ENCODE measurements at places on chromosomes 2 and 18.

DNA sequence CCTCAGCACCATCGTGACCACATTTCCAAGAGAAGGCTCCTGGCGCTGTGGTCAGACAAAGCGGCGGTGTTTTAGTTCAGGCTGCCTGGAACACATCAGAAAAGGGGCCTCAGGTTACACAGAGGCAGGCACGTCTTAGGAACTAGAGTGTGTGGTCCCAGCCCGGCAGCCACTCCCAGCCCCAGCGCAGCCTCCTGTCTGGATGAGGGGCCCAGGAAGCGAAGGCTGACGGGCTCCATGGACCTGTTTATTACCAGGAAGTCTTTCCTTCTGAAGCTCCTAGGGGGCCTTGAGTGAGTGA, 10.0 kb upstream of the GPR55 start:
- no peak for DNase-seq

- DNase-seq, result no peak
Measured at GRCh38 chr2:236796236-236796635, 226.6 kb downstream of the ACKR3 start.

DNA sequence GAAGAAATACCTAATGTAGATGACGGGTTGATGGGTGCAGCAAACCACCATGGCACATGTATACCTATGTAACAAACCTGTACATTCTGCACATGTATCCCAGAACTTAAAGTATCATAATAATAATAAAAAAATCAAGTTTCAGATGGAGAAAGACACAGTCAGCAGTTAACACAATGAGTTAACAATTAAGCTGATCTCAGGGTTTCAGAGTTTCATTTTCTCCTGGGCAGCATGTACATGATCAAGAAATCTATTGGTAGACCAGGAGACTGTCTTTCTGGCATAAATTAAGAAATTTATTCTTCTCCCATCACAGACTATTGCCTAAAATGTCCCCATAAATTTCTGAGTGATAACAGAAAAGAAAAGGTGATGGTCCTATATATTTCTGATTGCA, 155.3 kb downstream of the RAD51AP2 start:
- no peak for DNase-seq

- no peak for DNase-seq
Measured at GRCh38 chr18:80232710-80233109, 14.6 kb downstream of the PARD6G start.

GRCh38 chr2:12169721-12170120, 423.3 kb downstream of the LPIN1 start:
- no peak for DNase-seq

DNA sequence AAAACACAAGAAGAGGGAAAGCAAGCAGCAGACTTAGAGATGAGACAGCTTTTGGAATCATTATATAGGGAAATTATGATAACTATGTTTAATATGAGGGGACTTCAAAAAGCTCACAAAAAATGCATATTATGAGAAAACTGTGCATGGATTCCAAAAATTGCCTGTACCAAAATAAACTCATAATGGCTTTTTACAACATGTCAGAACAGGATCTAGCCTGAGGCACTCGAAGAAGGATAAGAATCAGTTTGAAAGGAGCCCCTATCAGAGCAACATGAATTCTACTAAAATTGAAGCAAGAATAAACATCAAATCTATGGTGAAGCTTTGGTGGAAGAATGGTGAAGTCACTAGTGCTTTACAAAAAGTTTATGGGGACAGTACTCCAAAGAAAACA, 187.4 kb downstream of the RDH14 start:
- no peak for DNase-seq

DNA sequence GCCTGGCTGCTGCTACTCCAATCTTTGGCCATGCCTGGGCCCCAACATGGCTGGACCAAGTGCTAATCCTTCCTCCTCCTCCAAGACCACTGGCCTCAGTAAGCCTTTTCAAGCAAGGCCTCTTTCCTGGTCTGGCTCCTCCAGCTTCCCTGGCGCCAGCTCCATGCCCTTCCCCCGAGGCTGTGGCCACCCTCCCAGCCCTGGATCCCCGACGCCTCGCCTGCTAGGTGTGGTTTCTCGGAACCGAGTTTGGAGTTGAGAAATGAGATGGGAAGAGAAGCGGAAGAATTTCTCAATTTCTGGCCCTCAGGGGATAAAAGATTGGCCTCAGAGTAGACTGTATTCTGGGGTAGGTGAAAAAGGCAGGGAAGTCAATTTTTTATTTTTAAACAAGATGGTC, 46.4 kb downstream of the ADCY3 start:
- no peak for DNase-seq

DNA sequence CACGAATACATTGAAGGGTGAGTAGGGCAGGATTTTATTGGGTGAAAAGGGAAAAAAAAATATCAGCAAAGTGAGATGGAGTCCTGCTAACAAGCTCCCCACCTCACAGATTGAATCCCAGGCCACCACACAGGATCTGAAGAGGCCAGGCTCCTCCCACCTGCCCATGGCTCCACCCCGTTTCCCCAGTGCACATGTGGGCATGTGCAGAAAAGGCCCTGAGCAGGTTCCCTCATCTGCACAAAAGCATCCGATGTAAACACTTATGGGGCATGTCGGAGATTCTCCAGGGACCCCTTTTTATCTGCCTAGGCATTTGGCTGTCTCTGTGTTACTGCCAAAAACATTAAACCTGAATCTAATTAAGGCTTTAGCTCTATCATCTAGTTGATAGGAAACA, 35.2 kb downstream of the SKA1 start:
- DNase-seq, result no peak

DNA sequence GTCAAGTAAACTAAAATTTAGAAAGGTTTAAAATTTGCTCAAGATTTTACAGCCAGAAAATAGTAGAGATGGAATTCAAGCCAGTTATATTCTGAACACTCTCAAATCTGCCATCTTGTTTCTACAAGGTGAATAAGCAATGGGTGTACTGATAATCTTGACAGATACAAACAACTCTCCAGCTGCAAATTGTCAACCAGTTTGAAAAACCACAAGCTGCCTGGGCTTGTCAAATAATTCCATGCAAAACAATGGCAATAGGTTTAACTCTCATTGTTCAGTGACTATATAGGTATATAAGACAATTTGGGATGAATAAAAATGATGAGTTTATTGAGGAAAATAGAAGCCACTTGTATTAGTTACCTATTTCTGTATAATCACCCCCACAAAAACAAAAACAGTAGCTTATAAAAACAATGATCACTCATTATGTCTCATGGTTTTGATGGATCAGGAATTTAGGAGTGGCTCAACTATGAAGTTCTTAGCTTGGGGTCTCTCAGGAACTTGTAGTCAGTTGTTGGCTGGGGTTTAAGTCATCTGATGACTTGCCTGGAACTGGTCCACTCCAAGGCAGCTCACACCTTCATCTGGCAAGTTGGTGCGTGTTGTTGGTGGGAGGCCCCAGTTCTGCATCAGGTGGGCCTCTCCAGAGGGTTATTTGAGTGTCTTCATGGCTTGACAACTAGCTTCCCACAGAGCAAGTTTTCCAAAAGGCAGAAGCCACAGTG, 12.6 kb upstream of the EVA1A start:
- DNase-seq, result no peak

DNA sequence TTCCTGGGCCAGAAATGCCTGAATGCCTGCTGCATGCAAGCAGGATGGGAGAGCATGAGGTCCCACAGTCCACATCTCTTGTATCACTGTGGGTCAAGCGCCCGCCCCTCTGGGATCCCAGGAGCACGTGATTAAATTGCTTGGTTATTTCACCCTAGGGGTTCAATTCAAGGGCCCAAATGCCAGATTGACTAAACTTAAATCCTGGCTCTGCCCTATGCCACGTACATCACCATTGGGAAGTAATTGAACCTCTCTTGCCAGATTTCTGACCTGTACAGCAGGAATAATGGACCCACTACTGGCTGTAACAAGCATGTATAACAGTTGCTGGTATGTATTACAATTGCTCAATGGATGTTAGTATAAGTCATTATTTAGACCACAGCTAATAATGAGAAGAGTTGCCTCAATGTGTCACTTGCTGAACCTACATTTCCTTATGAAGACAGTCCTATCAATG, 19.9 kb downstream of the FHL2 start:
- DNase-seq, result no peak

DNA sequence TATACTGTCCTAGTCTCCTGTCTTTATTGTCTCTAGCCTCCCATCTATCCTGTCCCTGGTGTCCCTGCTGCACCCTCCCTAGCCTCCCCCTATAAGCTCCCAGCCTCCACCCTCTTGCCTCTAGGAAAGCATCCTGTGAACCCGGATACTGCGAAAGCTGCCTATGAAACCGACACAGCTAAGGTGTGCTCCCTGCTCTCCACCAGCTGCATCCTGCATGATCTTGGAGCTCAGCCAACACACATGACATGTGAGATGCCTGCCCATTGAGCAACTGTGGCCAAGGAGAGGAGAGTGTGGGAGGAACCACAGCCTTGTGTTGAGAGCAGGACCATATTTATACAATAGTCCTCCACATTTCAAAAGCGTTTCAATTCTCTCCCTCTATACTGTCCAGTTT, 187.1 kb downstream of the ZBTB7C start:
- DNase-seq, result no peak

GRCh38 chr2:220687231-220687843, 884.8 kb downstream of the EPHA4 start:
- peak; percentile 3 for DNase-seq
